ENCODE measurements at places on chromosomes 11 and 22.

- H3K27ac ChIP-seq: no peak overlapping the region
- peaks cover 20% of the 10 kb centered on the region for H3K4me1 ChIP-seq
- DNase-seq: peak; percentile 74
- peak overlapping the region; percentile 7 for H3K4me3 ChIP-seq
- H3K27me3 ChIP-seq: peaks cover 14% of the 10 kb centered on the region
These were observed 2.0 kb upstream of the ROBO3 start for GRCh38 chr11:124863137-124863825.

GRCh38 chr11:120241277-120241676 is 1.3 kb downstream of the POU2F3 start:
- no peaks in the 10 kb centered on the region for H3K27me3 ChIP-seq
- no peak overlapping the region for H3K4me3 ChIP-seq
- H3K36me3 ChIP-seq: no peaks in the 10 kb centered on the region
- H3K27ac ChIP-seq: no peak overlapping the region
- peaks cover 25% of the 10 kb centered on the region for H3K4me1 ChIP-seq

DNA sequence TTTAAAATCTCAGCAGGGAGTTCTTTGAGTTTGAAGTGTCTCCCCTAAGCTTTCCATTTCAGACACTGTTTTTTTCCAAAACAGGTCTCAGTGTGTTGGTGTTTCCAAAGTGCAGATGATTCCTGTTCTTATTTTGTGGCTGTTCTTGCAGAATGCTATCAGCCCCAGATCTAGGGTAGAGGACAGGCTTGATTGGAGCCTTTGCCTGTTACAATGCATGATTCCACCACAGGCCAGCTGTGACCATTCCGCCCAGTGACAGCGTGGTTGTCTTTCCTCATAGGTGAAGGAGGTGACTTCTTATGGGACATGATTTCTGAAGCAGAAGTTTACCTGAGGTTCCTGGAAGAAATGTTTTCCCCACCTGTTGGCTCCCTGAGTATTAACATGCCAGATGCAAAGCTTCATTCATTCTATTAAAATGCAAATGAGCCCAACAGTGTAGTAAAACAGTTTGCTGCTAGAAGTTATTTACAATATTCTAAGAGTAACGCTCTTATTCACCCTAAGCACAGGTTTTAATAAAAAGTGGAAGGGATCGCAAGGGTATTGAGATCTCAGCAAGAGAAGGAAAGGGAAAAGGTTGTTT is 36.9 kb upstream of the BIRC3 start:
- no peak overlapping the region for H3K4me3 ChIP-seq
- no peak for DNase-seq
- no peaks in the 10 kb centered on the region for H3K4me1 ChIP-seq
- H3K27me3 ChIP-seq: no peaks in the 10 kb centered on the region
- no peak overlapping the region for H3K27ac ChIP-seq
- H3K36me3 ChIP-seq: no peaks in the 10 kb centered on the region

GRCh38 chr11:66326261-66327111 is 9.6 kb upstream of the CD248 start:
- H3K4me1 ChIP-seq: peaks cover 28% of the 10 kb centered on the region
- H3K27me3 ChIP-seq: no peaks in the 10 kb centered on the region
- H3K36me3 ChIP-seq: no peaks in the 10 kb centered on the region
- DNase-seq: no peak

- H3K27me3 ChIP-seq: no peaks in the 10 kb centered on the region
- no peak overlapping the region for H3K4me3 ChIP-seq
- no peak overlapping the region for H3K27ac ChIP-seq
- peaks cover 11% of the 10 kb centered on the region for H3K4me1 ChIP-seq
- peak; percentile 24 for DNase-seq
- no peaks in the 10 kb centered on the region for H3K36me3 ChIP-seq
These were observed 88.9 kb downstream of the KCNQ1 start for GRCh38 chr11:2533587-2534133.

- DNase-seq: no peak
- no peak overlapping the region for H3K4me3 ChIP-seq
- no peaks in the 10 kb centered on the region for H3K27me3 ChIP-seq
These were observed 2.6 kb upstream of the MEI1 start for GRCh38 chr22:41696703-41697102.

- no peaks in the 10 kb centered on the region for H3K27me3 ChIP-seq
- H3K4me1 ChIP-seq: no peaks in the 10 kb centered on the region
- no peak for DNase-seq
- H3K4me3 ChIP-seq: no peak overlapping the region
- H3K27ac ChIP-seq: no peak overlapping the region
- peaks cover 67% of the 10 kb centered on the region for H3K36me3 ChIP-seq
These were observed 35.0 kb downstream of the SGSM3 start for GRCh38 chr22:40405178-40406062.

DNA sequence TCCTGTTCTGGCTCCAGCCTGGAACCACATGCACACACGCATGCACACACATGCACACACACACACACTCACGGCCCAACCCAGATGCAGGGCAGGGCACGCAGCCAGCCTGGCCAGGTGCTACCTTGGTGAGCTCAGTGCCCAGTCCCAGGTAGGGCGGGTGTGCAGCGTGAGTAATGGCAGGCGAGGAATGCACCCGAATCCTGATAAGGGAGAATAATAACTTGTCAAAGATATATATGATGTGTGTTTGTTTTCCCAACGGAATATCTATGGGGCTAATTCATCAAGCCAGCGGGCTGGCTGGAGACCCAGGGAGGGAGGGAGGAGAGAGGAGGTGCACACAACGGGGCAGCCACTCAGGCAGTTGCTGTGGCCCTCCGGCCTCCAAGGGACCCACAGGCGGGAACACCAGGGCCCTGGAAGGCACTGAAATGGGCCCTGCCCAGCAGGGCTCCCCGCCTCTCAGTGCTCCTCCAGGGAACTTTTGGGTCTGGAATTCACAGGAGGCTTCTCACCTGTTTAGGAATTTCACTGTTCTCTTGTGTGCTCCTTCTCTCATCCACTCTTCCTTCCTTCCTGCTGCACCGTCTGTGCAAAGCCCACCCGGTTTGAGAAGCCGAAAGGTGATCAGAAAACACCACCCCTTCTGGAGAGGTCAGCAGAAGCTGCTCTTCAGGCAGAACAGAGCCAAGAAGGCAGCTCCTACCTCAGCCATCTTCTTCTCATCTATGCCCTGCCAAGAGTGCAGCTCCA is 79.0 kb downstream of the BUD13 start:
- no peak overlapping the region for H3K27ac ChIP-seq
- H3K36me3 ChIP-seq: no peaks in the 10 kb centered on the region
- H3K4me1 ChIP-seq: no peaks in the 10 kb centered on the region
- no peak for DNase-seq
- no peak overlapping the region for H3K4me3 ChIP-seq

- no peaks in the 10 kb centered on the region for H3K27me3 ChIP-seq
- no peak overlapping the region for H3K27ac ChIP-seq
- no peak for DNase-seq
These were observed 16.7 kb downstream of the TOB2 start for GRCh38 chr22:41429951-41430332.

- H3K4me1 ChIP-seq: no peaks in the 10 kb centered on the region
- DNase-seq: no peak
- H3K4me3 ChIP-seq: no peak overlapping the region
- no peak overlapping the region for H3K27ac ChIP-seq
- H3K36me3 ChIP-seq: no peaks in the 10 kb centered on the region
These were observed 23.9 kb downstream of the MCHR1 start for GRCh38 chr22:40703174-40703573.

DNA sequence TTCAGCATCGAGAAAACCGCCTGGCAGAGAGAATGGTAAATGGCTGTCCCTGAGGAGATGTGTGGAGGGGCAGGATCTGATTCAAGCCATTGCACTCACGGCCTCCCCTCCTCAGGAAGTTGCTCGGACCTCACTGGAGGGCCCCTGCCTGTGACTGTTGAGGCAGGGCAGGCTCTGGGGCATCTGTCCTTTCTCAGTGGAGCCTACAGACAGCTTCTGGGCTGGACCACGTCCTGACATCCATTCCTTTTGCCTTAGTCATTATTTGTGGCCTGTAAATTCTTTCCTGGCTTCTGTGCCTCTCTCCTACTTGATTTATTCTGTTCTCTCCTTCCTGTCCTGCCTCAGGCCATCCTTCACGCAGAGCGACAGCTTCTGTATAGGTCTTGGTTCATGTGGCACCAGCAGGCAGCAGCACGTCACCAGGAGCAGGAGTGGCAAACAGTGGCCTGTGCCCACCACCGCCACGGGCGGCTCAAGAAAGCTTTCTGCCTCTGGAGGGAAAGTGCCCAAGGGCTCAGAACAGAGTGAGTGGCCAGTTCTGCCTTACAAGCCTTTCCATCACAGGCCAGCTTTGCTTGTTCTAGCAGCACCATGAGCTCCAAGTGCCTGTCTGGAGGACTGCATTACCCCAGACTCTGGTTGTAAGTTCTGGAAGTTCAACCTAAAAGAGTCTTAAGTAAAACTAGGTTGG is 59.6 kb downstream of the PISD start:
- H3K27ac ChIP-seq: peak overlapping the region; percentile 32
- no peaks in the 10 kb centered on the region for H3K36me3 ChIP-seq
- peaks cover 38% of the 10 kb centered on the region for H3K4me1 ChIP-seq

GRCh38 chr22:33561149-33561807 is 359.0 kb downstream of the LARGE1 start:
- no peak overlapping the region for H3K27ac ChIP-seq
- H3K36me3 ChIP-seq: no peaks in the 10 kb centered on the region
- H3K27me3 ChIP-seq: no peaks in the 10 kb centered on the region
- H3K4me3 ChIP-seq: no peak overlapping the region
- no peak for DNase-seq

GRCh38 chr11:118838905-118839553 is 44.7 kb upstream of the CXCR5 start:
- no peaks in the 10 kb centered on the region for H3K4me1 ChIP-seq
- no peak overlapping the region for H3K4me3 ChIP-seq
- DNase-seq: no peak
- H3K27me3 ChIP-seq: no peaks in the 10 kb centered on the region
- H3K36me3 ChIP-seq: no peaks in the 10 kb centered on the region

DNA sequence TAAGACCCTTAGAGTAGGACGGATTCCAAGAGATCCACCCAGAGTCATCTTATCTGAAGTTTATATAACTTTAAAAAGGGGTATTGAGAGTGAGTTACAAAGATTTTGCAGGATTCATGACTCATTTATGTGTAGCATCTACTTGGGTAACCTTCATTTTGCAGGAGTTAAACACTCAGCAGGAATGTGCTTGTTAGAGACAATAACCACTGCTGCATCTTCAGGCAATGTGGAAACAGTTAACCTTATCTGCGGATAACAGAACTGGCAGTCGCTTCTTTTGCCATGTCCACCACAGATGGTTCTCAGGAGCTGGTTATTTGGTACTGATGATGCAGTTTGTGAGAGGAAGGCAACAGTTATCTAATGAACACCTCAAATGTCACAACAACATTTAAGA is 417.9 kb upstream of the DDI1 start:
- H3K36me3 ChIP-seq: no peaks in the 10 kb centered on the region
- H3K4me3 ChIP-seq: no peak overlapping the region
- no peaks in the 10 kb centered on the region for H3K27me3 ChIP-seq
- no peak overlapping the region for H3K27ac ChIP-seq
- no peak for DNase-seq
- H3K4me1 ChIP-seq: no peaks in the 10 kb centered on the region

DNA sequence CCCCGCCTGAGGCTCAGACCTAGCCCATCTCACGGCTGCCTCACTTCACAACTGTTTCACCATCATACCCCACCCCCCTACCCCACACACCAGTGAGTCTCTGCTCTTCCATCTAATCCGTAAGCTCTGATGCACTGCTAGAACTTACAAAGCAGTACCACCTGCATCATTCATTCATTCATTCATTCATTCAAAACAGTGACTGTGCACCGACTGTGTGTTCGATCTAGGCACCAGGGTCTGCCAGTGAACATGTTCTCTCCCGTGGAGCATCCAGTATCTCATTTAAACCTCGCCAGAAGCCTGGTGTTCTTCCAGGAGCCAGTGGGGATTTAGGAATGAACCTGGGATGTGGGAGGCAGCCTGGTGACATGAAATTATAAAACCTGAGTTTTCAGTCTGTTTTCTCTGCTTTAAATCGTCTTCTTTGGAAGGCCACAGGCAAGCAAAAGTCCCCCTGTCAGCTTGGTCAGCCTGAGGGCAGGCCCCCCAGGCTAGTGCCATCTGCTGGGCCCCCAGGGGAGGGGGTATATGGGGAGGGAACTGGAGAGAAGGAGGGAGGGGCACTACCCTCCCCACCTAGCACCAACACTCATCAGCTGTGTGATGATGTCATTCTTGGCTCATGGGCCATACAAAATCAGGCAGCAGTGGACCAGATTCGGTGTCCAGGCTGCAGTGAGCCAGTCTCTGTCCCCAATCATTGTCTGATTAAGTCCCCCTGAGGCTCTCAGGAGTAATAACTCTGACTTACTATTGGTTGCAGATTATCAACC is 18.4 kb downstream of the TMPRSS6 start:
- no peak for DNase-seq
- H3K27ac ChIP-seq: no peak overlapping the region
- no peak overlapping the region for H3K4me3 ChIP-seq
- H3K36me3 ChIP-seq: no peaks in the 10 kb centered on the region
- H3K27me3 ChIP-seq: no peaks in the 10 kb centered on the region

DNA sequence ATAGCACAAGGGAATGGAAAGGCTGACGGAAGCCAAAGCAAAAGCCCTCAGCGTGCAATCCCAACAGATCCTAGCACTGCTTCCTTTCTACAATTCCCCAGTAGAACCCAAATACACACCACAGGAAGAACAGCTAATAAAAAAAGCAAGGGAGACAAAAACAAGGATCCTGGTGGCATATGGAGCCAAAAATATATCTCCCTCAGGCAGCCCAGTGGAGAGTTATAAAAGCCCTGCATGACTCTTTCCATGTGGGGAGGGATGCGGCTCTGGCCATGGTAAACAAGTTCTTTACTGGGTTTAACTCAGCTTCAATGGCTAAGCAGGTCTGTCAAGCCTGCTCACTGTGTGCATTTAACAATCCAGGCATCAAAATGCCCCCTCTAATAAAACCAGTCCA is 88.1 kb downstream of the PIWIL4 start:
- H3K36me3 ChIP-seq: no peaks in the 10 kb centered on the region
- no peak for DNase-seq
- no peak overlapping the region for H3K27ac ChIP-seq
- H3K27me3 ChIP-seq: no peaks in the 10 kb centered on the region

- H3K4me1 ChIP-seq: peaks cover 20% of the 10 kb centered on the region
- no peak overlapping the region for H3K27ac ChIP-seq
- DNase-seq: no peak
- H3K36me3 ChIP-seq: no peaks in the 10 kb centered on the region
These were observed 34.6 kb upstream of the CRTAM start for GRCh38 chr11:122803716-122804115.

DNA sequence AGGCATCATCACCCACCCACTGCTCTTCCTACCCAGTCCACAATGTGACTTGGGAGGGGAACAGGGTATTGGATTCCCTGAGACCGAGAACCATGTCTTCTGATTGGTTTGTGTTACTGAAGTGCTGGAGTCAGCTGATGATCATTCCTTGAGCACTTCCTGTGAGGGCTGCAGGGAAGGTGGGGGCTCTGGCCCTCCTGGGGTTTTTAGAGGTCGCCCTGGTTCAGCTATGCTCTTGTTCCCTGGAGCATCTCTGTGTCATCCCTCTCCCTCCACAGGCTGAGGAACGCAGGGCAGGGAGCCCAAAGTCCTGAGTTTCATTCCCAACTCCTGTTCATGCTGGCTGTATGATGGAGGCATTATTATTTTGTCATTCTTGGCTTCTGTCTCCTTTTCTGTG is 6.7 kb downstream of the ZC3H7B start:
- H3K36me3 ChIP-seq: no peaks in the 10 kb centered on the region
- H3K4me1 ChIP-seq: peaks cover 18% of the 10 kb centered on the region
- H3K27ac ChIP-seq: no peak overlapping the region
- no peak overlapping the region for H3K4me3 ChIP-seq
- no peak for DNase-seq
- no peaks in the 10 kb centered on the region for H3K27me3 ChIP-seq

All from thyroid gland (tissue), 4 donors.